ENCODE measurements at places on chromosomes 2 and 18.

GRCh38 chr2:110805894-110806452 is 73.6 kb downstream of the ACOXL start:
- DNase-seq: no peak

DNA sequence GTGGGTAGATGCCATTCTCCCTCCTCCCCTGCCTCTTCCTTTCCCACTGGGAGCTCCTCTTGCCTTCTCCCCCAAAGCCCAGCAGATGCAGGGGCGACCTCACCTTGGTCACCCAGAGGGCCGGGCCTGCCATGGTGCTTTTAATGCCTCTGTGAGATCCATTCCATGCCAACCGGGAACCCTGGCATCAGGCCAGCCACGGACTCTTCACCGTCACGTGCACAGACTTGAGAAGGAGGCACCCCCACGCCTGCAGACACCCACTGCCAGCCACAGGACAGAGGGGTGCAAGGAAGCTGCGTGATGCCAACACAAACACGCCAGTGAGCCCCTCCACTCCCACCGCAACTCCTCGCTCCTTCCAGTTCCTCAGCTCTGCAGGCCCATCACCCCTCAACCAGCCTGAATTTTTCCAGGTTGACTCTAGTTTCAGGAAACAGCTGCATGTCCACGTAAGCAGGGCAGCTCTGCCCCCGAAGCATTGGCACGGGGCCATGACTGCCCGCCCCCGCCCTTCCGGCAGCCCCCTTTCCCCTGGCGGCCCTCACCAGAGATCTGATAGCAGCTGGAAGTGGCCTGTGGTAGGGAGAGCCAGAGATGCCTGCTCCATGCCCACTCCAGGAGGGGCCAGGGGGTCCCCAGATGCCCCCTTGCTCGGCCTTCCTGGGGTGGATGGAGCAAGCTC is 50.8 kb downstream of the DNMT3A start:
- no peak for DNase-seq

DNA sequence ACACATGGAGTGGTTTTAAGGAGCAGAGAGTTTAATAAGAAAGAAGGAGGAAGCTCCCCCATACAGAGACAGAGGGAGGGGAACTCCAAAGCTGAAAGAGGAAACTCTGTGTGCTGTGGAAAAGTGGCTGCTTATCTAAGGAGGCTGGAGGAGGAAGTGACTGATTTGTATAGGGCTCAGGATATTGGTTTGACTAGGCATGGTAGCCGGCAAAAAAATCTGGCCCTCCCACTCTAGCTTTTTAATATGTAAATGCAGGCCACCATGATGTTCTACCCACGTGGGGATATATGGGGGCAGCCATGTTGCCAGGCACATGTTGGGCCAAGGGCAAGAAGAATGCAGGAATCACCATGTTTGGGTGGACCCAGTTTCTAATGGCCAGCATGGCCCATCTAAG is 64.3 kb downstream of the HNMT start:
- DNase-seq: no peak

GRCh38 chr18:60096428-60096827 is 196.6 kb downstream of the PMAIP1 start:
- no peak for DNase-seq

GRCh38 chr2:112194028-112194427 is 55.8 kb downstream of the FBLN7 start:
- no peak for DNase-seq

DNA sequence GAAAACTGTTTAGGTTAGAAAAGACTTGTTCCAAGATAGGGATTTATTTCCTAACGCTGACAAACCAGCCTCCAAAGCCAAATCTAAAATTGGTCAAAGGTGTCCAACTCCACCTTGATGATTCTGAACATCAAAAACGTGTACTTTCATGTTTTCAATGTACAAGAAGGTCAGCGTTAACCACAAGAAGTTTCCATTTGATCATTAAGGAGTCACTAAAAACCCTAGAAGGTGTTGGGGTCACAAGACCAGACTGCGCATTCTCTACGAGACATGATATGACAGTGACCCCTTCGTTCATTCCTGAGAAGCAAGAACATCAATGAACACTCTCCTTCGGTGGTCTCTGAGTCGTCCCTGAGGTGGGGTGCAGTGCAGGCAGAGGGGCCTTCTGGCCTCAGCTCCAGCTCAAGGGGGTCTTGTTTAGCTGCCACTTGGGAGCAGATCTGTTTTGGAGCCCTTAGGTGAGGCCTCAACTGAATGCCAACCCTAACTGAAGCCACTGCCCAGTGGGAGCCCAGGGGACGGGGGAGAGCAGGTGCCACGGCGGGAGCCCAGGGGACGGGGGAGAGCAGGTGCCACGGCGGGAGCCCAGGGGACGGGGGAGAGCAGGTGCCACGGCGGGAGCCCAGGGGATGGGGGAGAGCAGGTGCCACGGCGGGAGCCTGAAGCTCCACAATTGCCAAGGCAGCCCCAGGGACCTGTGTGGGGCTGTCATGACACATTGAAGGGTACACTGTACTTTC is 55.2 kb downstream of the PARD6G start:
- DNase-seq: no peak

DNA sequence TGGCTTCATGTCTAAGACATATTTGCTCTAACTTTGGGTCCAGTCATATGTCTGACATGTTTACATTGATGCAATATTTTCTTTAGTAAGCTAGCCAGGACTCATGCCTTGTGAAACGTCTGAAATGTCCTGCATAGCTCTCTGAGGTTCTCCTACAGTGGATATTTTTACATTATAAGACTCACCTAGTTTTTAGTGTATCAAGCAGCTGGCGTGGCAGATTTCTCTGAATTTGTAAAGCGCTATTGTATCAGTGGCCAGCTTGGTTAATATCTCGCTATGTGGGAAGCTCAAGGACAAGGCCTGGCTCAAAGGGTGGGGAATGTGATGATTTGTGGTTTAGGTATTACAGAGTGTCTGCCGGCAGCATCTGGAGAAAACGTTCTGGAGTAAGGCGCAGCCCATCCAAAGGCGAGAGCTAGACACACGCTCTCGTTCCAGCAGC is 164.3 kb downstream of the LTBP1 start:
- no peak for DNase-seq

- DNase-seq: no peak
These were observed 23.2 kb upstream of the FAP start for GRCh38 chr2:162266460-162266760.

DNA sequence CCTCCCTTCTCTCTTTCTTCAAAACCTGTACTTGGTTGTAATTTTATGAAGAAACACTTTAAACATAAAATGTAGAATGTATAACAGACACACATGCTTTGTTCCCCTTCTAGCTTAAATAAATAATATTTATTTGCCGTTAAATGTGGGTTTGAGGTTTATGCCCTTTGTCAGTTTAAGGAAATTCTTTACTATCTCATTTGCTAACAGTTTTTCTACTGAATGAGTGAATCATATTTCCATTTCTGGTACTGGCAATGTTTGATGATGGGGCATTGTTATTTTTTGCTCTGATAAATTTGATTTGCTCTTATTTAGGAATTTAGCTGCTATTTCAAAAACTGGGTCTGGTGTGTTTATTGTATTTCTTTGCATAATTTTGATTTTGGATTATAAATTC is 555.6 kb downstream of the CCDC85A start:
- DNase-seq: no peak

- DNase-seq: no peak
These were observed 53.0 kb upstream of the SLC39A10 start for GRCh38 chr2:195603998-195604397.

DNA sequence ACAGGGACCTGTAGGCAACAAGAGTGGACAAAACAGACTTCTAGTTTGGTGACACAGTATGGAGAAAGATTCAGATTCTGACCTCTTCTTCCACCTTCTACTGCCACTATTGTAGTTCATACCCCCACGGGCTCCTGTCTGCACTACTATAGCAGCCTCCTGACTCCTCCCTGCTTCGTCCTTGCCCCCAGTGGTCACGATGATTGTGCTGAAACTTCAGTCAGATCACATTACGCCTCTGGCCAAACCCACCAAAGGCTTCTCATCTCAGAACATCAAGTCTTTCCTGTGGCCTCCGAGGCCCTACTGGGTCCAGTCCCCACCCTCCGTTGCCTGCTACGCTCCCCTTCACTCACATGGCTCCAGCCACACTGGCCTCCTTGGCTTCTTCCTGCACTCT is 147.6 kb downstream of the CYP26B1 start:
- no peak for DNase-seq

- DNase-seq: peak; percentile 99
These were observed 44.2 kb upstream of the DSC1 start for GRCh38 chr18:31206787-31207381.

GRCh38 chr2:122315306-122315705 is 559.9 kb downstream of the TSN start:
- DNase-seq: no peak

DNA sequence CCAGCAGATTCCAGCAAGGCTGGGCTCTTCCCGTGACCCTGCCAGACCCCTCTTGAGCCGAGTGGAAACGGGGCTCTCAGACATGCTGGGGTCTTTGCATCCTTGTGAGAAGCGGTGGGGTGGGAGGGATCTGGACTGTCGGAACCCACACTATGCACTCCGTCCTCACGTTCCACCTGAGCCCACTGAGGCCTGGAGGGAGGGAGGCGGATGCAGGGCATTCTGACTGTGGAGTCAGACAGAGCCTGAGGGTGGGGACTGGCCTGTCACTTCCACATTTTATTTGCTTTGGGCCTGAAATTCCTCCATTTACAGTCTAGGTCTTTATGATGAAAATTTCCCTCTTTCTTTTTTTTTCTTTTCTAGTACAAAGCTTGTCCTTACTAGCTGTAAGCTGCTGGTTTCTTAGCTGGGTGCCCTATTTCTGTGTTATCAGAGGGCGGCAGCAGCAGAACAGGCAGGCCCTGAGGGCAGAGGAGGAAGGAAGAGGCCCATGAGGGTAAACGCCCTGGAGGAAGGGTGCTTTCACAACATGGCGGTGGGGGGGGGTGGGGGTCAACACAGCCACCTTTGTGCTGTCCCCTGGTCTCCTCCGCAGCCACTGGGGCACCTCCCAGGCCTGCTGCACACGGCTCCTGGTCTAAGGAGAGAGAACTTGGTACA is 373.5 kb upstream of the MYT1L start:
- no peak for DNase-seq

DNA sequence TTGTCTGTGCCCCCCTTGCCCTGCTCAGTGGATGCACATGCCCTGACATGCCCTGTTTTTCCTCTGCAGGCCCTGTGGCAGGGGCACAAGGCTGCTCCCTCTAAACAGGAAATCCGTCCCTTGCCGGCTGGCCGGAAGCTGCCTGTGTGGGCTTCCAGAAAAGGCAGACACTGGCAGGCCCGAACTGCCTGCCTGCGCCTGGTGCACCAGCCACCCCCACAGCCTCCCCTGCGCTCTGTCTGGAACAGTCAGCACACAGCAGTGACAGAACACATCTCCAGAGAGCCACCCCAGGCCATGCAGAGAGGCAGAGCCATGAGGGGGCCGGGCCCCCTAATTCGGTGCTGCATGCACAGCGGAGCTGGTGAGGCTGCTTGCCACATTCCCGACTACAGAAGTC is 33.5 kb downstream of the LOXHD1 start:
- DNase-seq: no peak

DNA sequence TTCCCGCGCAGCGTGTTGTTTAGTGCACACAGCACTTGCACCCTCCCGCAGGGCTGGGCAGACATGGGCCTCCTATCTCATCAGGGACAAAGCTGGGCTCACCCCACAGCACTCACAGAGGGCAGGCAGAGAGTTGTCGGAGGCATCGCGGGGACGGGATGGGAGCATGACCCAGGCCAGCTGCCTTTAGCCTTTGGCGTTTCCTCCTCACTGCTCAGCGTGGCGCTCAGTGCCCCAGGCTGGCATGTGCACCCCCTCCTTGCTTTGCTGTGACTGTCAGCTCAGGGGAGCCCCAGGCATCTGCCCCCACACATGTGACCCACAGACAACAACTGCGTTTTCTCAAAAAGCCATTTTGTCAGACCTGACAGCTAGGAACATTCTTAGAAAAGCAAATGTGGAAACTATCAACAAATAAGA is 101.1 kb downstream of the RNF144A start:
- DNase-seq: no peak

- peak; percentile 29 for DNase-seq
These were observed 85.0 kb upstream of the LINC00305 start for GRCh38 chr18:64233851-64234250.

DNA sequence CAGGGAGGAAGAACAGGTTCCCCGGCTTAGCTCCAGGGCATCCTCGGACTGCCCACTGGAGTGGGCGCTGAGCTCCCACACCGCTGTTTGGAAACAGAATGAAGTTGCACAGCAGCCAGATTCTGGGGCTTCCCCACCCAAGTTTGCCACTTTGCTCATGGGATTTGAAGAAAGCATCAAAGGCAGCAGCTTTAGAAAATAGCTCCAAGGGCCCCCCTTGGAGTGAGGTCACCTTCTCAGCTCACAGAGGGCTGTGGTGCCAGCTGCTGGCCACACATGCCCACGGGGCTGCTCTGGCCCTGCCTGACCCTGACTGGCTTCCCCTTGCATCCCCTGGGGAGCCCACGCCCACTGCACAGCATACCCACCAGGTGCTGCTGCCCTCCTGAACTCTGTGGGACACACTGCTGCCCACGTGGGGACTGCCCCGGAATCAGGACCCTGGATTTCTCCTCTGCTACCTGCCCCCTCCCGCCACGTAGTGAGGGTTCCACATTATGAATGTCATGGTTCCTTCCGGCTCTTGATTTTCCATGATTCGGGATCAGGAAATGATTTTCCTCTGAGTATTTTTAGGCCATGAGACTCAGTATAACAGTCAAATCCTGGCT is 70.3 kb downstream of the TGOLN2 start:
- DNase-seq: no peak

- no peak for DNase-seq
These were observed 255.7 kb downstream of the DSEL start for GRCh38 chr18:67260841-67261240.

DNA sequence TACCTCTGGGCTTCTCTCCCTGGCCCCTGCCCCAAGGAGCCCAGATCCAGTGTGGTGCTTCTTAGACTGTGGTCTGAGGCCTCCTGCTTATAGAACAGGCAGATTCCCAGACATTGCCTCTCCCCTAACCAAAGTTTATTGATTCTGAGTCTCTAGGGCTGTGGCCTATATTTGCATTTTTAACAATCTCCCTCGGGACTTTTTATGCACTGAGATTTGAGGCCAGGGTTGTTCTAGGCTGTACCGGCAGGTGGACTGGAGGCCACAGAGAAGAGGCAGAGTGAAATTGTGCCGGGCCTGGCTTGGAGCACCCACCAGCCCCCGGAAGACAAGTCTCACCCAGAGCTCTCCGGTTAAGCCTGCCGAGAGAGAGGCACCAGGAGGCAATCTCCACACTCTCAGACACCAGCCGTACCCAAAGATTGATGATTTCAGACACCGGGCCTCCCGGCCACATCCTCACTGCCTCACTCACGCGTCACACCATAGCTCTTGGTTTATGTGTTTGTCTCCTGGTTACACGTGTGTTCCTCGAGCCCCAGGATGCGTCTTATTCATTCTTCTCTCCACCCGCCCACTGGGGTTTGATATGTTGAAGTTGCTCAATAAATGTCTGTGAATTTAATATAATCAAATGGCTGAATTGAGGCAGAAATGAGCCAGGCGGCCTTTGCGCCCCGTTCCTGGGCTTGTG is 203.7 kb downstream of the KLHL29 start:
- DNase-seq: no peak

DNA sequence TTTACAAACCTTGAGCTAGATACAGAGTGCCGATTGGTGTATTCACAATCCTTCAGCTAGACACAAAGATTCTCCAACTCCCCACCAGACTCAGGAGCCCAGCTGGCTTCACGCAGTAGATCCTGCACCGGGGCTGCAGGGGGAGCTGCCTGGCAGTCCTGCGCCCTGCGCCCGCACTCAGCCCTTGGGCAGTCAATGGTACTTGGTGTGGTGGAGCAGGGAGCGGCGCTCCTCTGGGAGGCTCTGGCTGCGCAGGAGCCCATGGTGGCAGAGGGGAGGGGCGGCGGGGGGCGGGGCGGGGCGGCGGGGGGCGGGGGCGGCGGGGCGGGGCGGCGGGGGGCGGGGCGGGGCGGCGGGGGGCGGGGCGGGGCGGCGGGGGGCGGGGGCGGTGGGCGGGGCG is 923.4 kb downstream of the SOCS6 start:
- no peak for DNase-seq
